ENCODE measurements at places on chromosomes 7 and 10. TPM values are rescaled to one million over a fixed set of nuclear protein-coding genes. Genes with fewer than 3 reads are reported as not detected.

GRCh38 chr7:34019301-34019790, 114.0 kb downstream of the BMPER start:
- no peaks in the 10 kb centered on the region for H3K27me3 ChIP-seq
- no peaks in the 10 kb centered on the region for H3K4me1 ChIP-seq
- no peak for DNase-seq
- no peak overlapping the region for H3K27ac ChIP-seq
- no peaks in the 10 kb centered on the region for H3K36me3 ChIP-seq
- H3K4me3 ChIP-seq = no peak overlapping the region

The ANTXRL gene
- not detected for total RNA-seq

DNA sequence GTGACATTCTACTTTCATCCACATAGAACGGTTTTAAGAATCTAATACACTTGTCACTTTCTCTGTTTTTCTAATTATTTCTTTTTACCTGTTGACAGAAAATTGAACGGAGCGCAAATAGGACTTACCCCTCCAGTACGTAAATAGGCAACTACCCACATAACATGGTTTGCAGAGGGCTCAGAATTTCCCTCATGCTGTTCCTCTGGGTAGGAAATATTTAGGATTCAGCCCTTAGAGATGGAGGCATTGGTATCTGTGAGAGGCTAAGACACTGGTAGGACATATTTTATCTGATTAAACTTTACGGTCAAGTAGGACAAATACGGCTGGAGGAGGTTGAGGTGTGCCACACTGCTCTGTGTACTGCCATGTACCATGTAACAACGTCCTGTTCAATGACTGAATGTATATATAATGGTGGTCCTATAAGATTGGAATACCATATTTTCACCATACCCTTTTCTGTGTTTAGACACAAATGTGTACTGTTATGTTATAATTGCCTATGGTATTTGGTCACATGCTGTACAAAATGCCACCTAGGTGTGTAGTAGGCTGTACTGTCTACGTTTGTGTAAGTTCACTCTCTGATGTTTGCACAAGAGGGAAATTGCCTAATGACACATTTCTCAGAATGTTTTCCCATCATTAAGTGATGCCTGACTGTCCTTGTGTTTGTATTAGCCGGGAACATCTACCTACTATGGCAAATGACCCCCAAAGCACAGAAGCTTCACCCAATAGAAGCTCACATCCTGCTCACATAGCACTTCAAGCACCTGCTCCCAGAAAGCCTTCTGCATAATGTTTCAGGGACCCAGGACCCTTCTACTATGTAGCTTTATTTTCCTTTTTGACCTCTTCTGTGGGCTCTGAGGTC, 429.4 kb upstream of the AKR1E2 start:
- no peak overlapping the region for H3K4me3 ChIP-seq
- H3K36me3 ChIP-seq = peaks cover 2% of the 10 kb centered on the region
- H3K27ac ChIP-seq = no peak overlapping the region
- peaks cover 37% of the 10 kb centered on the region for H3K4me1 ChIP-seq

The MSMB gene
- not detected for total RNA-seq

DNA sequence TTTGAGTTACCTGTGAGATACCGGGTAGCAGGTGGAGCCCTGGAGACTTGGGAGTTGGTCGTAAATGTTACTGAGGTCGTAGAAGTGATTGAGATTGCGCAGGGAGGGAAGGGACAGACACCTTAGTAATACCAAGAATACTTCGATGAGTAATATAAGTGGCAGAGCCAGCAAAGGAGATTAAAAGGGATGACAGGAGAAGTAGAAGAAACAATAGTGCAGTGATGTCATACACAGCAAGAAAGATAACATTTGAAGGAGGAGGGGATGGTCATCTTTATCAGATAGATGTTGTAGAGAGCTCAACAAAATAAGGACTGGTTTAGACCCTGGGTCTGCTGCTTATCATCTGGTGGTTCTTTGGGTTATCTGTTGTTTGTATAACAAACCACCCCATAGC, 5.0 kb downstream of the BCCIP start:
- H3K27me3 ChIP-seq = no peaks in the 10 kb centered on the region
- DNase-seq = no peak
- peaks cover 22% of the 10 kb centered on the region for H3K36me3 ChIP-seq

DNA sequence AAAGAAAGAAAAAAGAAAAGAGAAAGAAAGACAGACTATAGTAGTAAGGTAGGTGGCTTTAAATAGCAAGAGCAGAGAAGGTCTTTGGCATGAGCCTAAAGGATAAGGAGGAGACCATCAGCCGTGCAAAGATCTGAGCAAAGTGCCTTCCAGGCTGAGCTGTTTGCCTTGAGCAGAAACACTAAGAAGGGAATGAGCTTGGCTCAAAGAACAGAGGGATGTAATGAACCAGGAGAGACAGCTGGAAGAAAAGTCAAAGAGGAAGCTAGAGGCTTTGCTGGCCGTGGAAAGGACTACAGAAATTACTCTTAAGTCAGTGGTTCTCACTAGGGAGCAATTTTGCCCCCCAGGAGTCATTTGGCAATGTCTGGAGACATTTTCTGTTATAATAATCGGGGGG, 228.6 kb downstream of the FGFR2 start:
- no peak overlapping the region for H3K27ac ChIP-seq
- no peaks in the 10 kb centered on the region for H3K36me3 ChIP-seq
- no peak overlapping the region for H3K4me3 ChIP-seq

The GRB10 gene
- total RNA-seq = 31.4 TPM

GRCh38 chr10:725786-726185, 36.3 kb upstream of the DIP2C start:
- H3K36me3 ChIP-seq = no peaks in the 10 kb centered on the region
- no peak for DNase-seq
- H3K27me3 ChIP-seq = peaks cover 1% of the 10 kb centered on the region
- no peaks in the 10 kb centered on the region for H3K4me1 ChIP-seq
- no peak overlapping the region for H3K27ac ChIP-seq
- no peak overlapping the region for H3K4me3 ChIP-seq

The OR2A7 gene
- total RNA-seq = 0.68 TPM

The FLNC gene
- total RNA-seq = 72.3 TPM

The OIT3 gene
- 0.17 TPM for total RNA-seq

The C10orf67 gene
- total RNA-seq = not detected

The FBXL13 gene
- 0.97 TPM for total RNA-seq

DNA sequence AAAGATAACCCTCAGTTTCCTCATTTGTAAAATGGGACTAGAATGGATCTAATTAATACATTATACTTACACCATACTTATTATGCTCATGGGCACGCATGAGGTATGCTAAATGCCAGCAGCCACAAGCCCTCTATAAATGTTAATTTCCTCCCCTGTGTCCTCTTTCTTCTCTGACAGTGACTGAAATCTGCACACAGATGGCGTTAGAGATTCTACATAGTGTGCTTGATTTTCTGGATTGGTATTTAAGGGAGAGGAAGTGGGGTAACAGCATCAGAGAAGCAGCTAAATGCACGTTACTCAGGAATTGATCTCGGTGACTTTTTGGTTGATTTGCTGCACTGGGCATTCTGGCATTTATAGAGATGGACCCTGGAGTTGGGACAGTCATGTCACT, 568.5 kb downstream of the CALN1 start:
- no peak overlapping the region for H3K4me3 ChIP-seq
- H3K27me3 ChIP-seq = peaks cover 16% of the 10 kb centered on the region
- DNase-seq = no peak

DNA sequence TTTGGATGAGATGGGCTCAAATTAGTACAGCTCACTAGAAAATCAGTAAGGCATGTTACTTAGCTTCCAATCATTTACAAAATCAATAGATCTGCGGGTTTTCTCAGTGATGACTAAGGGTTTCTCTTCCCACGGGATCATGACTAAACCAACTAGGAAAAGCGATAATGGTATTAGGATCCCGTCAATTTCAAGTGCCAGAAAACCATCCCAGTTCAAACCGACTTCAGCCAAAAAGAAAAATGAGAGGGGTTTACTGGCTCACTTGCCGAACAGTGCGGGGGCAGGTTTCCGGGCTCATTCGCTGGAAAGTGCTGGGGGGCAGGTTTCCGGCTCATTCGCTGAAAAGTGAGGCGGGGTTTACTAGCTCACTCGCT, 62.1 kb upstream of the LYZL2 start:
- H3K4me1 ChIP-seq = peaks cover 19% of the 10 kb centered on the region
- no peak overlapping the region for H3K4me3 ChIP-seq
- no peak for DNase-seq
- H3K27me3 ChIP-seq = no peaks in the 10 kb centered on the region
- H3K36me3 ChIP-seq = no peaks in the 10 kb centered on the region

- H3K27me3 ChIP-seq = peaks cover 4% of the 10 kb centered on the region
- peaks cover 15% of the 10 kb centered on the region for H3K4me1 ChIP-seq
- no peak overlapping the region for H3K4me3 ChIP-seq
- no peak for DNase-seq
- H3K27ac ChIP-seq = no peak overlapping the region
These were observed 68.4 kb downstream of the FOXL3 start for GRCh38 chr7:358352-358751.

The KCNMA1 gene
- total RNA-seq = 87.6 TPM

- DNase-seq = no peak
- H3K36me3 ChIP-seq = peaks cover 1% of the 10 kb centered on the region
- no peak overlapping the region for H3K27ac ChIP-seq
- H3K27me3 ChIP-seq = no peaks in the 10 kb centered on the region
- H3K4me3 ChIP-seq = no peak overlapping the region
These were observed 332.3 kb upstream of the PRKCQ start for GRCh38 chr10:6912424-6912823.

The CUBN gene
- total RNA-seq = 0.89 TPM

DNA sequence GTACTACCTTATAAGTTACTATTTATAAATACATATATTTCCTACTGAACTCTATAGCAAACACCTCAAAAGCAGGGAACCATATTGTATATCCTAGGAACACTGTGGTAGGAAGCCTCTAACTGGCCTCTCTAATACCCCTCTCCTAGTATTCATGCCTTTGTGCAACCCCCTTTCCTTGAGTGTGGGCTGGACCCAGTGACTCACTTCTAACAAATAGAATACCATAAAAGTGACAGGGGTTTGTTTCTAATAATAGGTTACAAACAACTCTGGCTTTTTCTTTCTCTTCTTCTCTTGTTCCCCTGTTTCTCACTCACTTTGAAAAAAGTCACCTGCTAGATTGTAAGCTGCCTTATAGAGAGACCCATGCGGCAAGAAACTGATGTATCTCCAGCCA, 51.6 kb upstream of the MACC1 start:
- H3K27ac ChIP-seq = no peak overlapping the region
- H3K4me1 ChIP-seq = peaks cover 19% of the 10 kb centered on the region
- H3K27me3 ChIP-seq = no peaks in the 10 kb centered on the region
- no peak overlapping the region for H3K4me3 ChIP-seq

- DNase-seq = no peak
- H3K4me3 ChIP-seq = no peak overlapping the region
- H3K4me1 ChIP-seq = peaks cover 67% of the 10 kb centered on the region
- H3K36me3 ChIP-seq = no peaks in the 10 kb centered on the region
These were observed 18.9 kb upstream of the ACTA2 start for GRCh38 chr10:88971221-88972061.

DNA sequence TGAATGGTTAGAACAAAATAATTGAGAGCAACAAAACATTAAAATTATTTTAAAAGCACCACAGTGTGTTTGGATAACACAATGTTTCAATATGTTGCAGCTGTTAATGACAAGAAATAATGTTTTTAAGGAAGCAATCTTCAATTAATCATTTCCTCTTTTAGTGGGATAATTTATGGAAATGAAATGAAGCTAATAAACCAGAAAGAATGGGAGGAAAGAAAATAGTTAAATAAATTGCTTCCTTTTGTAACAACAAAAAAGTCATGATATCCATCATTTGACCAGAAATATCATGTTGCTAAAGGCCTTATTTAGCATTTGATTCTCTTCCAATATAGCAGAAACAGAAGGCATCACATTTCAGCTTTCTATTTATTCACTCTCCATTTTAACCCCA, 224.5 kb downstream of the SEMA3A start:
- H3K27ac ChIP-seq = no peak overlapping the region
- peaks cover 5% of the 10 kb centered on the region for H3K4me1 ChIP-seq
- no peak for DNase-seq
- no peaks in the 10 kb centered on the region for H3K36me3 ChIP-seq
- H3K27me3 ChIP-seq = no peaks in the 10 kb centered on the region
- H3K4me3 ChIP-seq = no peak overlapping the region

The ABCB1 gene
- not detected for total RNA-seq

DNA sequence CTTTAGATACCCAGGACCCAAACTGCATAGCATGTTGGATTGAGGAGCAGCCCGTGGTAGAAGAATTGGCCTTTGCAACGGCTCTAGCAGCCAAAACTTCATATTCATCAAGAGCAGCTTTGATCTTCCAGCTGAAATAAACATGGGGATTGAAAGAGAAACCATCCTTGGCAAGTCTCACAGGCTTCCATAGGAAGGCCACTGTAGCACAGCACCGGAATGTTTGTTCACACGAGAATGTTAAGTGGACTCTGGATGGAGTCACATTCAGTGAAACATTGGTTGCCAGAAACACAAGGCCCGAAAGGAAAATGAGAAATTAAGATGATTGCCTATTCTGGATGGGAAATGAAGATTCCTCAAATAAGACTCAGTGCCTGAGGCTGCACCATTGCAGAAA, 97.4 kb downstream of the RAB18 start:
- no peaks in the 10 kb centered on the region for H3K4me1 ChIP-seq
- H3K27me3 ChIP-seq = no peaks in the 10 kb centered on the region
- H3K4me3 ChIP-seq = no peak overlapping the region
- DNase-seq = no peak

DNA sequence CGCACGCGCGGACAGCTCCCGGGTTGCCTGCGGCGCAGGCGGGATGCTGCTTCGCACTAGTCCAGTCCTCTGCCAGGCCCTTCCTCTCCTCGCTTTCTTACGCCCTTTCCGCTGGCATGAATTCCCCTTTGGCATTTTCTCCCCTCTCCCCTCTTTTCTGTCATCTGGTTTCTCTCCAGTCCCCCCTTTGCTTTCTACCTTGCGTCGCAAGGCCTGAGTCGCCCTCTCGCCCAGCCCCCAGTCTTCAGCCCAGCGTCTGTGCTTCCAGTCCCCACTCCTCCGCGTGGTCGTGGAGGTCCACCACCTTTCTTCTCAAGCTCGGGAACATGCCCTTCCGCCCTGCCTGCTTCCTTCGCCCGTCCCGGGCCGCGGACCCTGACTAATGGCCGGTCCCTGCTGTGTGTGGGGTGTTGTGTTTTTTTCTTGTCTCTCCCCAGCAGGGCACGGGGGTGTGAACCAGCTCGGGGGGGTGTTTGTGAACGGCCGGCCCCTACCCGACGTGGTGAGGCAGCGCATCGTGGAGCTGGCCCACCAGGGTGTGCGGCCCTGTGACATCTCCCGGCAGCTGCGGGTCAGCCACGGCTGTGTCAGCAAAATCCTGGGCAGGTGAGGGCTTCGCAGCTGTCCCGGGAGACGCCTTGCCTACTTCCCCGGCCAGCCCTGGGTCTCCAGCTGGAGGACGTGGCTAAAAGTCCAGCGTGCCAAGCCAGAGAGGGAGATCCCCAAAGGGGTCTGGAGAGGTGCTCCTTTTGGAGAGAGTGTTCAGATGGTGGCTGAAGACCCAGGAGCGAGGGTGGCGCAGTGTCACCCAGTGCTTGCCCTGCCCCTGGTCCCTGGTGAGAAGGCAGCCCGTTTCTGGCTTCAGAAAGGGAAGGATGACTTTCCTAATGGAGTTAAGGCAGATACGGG, 4.2 kb downstream of the PAX2 start:
- H3K27ac ChIP-seq = no peak overlapping the region
- H3K27me3 ChIP-seq = peaks cover 83% of the 10 kb centered on the region
- no peak for DNase-seq
